ENCODE measurements at places on chromosomes 16 and 17.

GRCh38 chr17:16652847-16653366 lies 743 bp downstream of the ZNF624 start:
- no peak for DNase-seq

DNA sequence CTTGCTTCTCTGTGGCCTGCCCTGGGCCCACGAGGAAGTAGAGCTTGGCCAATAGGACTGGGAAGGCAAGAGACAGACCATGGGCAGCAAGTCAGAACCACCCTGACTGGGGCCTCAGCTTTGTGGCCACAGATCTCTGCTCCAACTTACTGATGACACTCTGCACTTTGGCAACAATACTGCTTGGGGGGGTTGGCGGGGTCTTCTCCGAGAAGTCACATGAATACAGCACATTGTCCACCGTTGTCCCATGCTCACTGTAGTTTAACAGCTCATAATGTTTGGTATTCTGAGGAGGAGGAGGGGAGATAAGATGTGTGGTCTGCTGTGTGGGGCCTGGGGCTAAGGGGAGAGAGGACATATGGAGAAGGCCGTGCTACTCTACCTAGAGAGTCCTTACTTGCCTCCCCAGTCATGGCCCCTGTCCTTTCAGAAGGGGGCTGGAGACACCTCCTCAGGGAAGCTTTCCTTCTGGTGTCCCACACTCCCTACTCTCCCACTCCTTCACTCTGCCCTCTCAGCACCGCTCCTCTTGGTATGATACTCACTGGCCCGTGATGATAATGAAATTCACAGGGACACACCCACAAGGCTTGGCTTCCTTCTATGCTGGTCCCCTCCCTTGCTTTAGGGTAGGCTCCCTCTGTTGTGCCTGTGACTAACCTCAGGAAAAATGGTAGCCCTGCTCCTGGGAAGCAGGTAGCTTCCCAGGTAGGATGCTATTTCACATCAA lies 4.0 kb upstream of the DHRS13 start:
- no peak for DNase-seq

DNA sequence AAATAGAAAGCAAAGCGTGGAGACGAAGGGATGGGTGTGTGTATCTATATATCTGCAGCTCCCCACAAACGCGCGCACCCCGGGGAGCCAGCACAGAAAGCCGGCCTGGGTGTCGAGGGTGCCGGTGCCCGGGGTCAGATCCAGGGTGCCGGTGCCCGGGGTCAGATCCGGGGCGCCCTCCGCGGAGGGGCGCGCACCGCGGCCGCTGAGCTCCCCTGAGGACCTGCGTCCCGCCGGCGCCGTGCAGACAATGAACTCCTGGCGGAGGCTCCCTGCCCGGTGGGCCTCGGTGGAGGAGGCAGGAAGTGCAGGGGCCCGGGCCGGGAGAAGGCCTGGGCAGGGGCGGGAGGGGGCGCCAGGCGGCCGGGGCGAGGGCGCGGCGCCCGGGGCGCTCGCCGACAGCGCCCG lies 1.1 kb downstream of the ZNF423 start:
- no peak for DNase-seq

- DNase-seq = no peak
Observed at GRCh38 chr16:22370038-22370820, 4.2 kb downstream of the CDR2 start.

GRCh38 chr17:63911041-63911635 lies at the start of gene CSHL1:
Gene CSHL1 (minus strand): TSS chr17:63911258. CDS start chr17:63911196, 62 bp downstream.
- no peak for DNase-seq

DNA sequence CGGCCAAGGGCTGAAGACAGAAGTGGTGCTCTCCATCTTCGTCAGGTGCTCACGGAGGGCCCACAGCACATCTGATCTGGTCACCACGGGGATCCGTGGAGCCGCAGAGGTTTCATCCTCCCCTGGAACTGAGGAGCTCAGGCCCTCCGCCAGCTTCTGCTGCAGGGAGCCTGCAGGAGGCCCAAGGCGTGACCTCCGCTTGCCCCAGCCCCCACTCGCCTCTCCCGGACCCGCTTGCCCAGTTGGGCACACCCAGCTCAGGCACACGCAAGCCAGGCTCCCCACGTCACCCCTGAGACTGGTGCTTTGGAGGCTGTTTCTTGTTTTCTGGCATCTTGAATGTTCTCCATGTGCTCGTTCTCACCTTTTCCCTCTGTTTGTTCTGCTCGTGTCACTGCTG lies 39.4 kb upstream of the CHMP6 start:
- DNase-seq = no peak

GRCh38 chr16:49458656-49459445 lies 85.2 kb downstream of the C16orf78 start:
- DNase-seq = no peak

GRCh38 chr17:61583242-61583641 lies 7.8 kb downstream of the NACA2 start:
- DNase-seq = no peak

GRCh38 chr17:58529275-58529674 lies 14.8 kb upstream of the MTMR4 start:
- DNase-seq = no peak

- no peak for DNase-seq
Observed at GRCh38 chr16:67229906-67230808, 3.2 kb downstream of the TMEM208 start.

DNA sequence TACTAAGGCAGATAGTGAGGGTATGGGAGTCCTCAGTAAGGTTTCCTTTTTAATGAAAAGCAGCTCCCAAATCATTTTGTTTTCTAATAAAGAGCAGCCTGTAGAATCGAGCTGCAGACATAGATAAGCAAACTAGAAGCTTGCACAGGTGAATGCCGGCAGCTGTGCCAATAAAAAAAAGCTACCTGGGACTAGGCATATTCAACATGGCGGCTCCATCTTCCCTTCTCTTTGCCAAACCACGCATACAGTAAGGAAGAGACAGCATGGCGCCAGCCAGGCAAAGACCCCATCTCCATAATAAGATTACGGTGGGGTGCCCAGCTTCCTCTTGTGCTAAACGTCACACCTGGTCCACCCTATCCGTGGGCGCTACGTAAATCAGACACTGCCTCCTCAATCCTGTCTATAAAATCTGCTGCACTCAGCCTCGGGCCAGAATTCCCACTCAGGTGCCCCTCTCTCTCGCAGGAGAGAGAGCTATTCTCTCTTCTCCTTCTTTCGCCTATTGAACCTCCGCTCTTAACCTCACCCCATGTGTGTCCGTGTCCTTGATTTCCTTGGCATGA lies 92.7 kb upstream of the FA2H start:
- no peak for DNase-seq

DNA sequence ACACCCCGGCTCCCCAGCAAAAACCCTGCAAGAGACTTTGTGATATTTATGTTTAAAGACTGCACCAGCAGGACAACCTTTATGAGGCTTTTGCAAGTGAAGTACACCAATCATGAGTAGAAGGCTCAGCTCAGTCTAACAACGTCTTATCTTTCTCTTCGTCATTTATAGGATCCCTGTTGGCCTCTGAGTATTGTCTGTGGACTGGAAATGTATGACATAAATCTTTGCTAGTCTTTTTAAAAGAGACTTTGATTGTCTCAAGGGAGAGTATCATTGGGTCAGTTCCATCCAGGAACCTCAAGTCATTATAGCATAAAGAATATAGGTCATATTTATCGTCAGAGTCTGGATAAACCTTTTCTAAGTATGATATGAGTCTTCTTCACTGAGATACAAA lies 505.0 kb upstream of the SOX9 start:
- DNase-seq = no peak

DNA sequence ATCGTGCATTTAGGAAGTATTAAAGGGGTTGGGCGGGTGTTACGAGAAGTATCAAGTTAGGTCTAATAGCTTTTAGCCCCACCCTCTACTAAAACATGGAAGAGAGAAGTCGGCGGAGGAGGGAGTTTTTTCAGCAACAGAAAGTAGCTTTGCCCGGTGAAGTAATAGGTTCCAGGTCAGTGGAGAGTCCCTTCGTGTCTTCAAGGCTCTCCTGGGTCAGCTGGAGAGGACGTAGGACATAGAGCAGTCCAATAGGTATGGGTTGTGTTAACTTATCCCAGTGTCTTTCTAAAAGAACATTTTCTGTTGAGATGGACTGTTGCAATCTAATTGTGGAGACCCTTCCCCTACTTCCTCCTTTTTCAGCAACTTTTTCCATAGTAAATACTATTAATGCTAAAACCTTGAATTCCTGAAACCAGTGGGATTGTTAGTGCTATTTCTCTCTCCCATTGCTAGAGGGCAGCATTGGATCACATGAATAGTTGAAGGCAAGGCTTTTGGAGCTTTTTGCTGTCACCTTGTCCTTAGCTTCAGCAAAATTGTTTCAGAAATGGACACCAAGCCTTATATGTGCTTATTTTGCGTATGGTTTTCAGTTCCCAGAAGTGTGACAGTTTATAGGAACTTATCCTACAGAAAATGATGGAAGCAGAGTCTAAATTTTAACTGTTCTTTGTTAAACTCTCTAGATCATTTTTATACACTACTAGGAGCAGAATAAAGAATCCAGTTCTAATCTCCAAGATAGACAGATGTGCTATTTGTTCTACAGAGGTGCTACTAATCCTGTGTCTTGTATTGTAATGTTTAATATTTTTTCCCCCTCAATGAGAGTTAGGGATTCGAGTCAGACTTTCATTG lies 38.4 kb downstream of the UTP18 start:
- no peak for DNase-seq

GRCh38 chr17:39769974-39770587 lies 32.3 kb downstream of the GRB7 start:
- peak; percentile 65 for DNase-seq

DNA sequence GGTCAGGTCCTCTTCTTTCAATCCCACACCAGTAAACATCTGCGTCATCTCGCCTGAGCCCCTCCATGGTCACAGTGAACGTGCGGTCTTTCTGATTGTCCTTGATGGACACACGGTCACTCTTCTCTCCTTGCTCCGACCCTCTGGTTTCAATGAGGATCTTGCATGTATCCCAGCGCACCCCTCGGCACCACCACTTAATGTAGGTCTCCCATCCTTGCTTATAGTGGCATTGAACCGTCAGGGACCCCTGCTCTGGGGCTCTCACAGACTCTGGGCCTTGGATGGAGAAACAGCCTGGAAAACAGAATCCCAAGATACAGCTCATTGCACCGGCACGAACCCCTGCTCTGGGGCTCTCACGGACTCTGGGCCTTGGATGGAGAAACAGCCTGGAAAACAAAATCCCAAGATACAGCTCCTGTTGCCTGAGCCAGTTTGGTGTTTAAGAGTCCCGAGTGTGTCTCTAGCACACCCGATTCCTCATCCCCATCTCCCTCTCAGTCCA lies 5.4 kb downstream of the CD300LB start:
- no peak for DNase-seq

GRCh38 chr17:43530288-43531081 lies 15.7 kb downstream of the ETV4 start:
- no peak for DNase-seq

DNA sequence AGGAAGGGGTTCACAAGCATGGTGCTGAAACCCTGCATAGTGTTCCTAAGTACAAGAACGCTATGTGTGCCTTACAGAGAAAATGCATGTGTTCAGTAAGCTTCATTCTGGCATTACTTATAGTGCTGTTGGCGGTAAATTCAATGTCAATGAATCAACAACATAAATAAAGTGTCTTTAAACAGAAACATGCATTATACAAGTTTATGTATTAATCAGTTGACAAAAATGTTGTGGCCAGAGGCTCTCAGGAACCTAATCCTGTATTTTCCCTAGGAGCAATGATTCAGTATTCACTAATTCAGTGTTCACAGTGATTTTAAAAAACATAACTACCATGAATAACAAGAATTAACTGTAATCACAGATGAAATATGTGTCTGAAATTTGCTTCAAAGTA lies 47.1 kb upstream of the MYOCD start:
- no peak for DNase-seq

GRCh38 chr16:23432176-23433128 lies 20.5 kb downstream of the COG7 start:
- DNase-seq = no peak

- no peak for DNase-seq
Observed at GRCh38 chr17:51355441-51356410, 95.4 kb downstream of the UTP18 start.

- DNase-seq = no peak
Observed at GRCh38 chr17:72046643-72047612, 73.9 kb upstream of the SOX9 start.

- no peak for DNase-seq
Observed at GRCh38 chr17:32276171-32276601, 10.6 kb downstream of the RHBDL3 start.

GRCh38 chr17:83138820-83139219 lies 59.4 kb downstream of the METRNL start:
- no peak for DNase-seq

DNA sequence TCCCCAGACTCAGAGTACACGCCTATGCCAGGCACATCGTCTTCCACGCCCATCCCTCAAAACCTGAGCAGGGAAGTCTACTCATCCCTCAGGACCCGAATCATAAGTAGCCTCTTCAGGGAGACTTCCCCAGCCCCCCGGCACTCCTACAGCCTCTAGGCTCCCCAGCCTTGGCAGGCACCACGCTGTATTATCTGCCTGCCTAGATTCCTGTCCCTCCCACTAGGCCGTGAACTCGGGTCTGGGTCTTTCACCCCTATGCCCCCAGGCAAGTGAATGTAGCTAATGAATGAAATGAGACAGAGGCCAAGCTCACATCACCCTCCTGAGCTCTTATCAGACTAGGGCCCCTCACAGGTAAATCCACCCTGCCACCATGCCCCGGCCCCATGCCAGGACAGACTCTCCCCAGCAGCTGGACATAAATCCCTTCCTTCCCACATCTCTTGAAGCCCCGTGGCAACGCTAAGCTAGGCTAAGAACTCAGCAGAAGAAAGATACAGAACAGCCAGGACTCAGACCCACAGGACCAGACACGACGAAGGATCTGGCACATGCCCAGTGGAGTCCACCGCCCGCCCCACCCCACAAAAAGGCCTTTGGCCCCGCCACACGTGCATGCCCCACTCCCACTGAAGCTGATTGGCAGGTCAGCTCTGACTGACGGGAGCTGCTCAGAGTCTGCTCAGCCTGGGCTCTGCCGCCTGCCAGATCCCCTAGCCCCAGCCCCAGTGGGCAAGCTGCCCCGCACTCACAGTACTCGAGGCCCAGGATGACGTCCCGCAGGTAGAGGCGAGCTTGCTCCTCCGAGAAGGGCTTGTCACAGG lies 13.0 kb downstream of the CAMKK1 start:
- DNase-seq = no peak

All from activated naive CD4-positive, alpha-beta T cell treated with anti-CD3 and anti-CD28 coated beads, Interleukin-2, amount 50 U/mL, for 16 hours (primary cell).